CD4-positive, alpha-beta T cell treated with Interleukin-12 subunit alpha and Interleukin-12 subunit beta, for 1 hour (primary cell): ENCODE measurements at places on chromosomes 1 and 21.

DNA sequence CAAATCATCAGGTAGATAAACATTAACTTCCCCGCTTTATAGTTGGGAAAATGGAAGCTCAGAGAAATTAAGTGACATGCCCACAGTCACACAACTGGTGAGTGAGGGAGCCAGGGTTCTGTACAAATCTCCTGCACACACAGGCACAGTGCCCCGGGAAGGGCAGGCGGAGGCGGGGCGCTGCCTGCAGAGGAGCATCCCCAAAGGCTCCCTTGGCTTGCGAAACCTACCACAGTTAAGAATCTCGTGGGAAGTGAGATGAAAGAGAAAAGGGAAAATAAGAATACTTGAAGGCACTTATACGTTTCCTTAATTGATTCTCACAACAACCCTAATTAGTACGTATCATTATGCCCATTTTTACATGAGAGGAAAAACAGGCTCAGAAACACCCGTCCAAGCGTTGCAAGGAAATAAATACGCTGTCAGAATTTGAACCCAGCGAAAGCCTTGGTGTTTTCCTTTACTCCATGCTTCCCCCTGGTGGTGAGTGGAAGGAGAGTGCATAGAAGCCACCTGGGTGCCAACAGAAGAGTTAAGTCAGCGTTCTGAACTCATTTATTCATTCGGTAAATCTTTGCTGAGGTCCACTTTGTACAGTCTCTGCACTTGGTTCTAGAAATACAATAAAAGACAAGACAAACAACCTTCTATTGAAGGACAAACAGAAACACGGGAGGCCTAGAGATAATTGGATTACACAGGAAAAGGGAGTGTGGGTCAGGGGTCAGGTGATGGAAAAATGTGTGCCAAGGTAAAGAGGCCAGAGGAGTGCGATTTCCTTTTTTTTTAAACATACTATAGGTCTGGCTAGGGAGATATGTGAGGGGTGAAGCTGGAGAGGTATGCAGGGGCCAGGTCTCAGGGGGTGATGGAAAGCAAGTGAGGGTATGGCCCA, 28.4 kb downstream of the ACP6 start:
- peak; percentile 78 for DNase-seq

DNA sequence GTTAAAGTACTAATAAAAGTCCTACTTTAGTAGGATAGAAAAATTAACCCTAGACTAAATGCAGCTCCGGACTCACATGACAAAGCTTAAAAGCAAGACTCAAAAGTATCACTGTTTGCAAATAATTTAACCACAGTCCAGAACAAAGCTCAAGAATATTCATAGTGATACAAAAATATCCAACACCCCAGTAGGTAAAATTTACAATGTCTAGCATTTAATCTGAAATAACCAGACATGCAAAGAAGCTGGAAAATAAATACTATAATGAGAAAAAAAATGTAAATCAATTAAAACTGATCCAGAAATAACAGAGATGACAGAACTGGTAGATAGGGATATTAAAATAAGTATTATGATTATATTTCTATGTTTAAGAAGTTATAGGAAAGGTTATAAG, 67.0 kb downstream of the KIAA0319L start:
- no peak for DNase-seq

DNA sequence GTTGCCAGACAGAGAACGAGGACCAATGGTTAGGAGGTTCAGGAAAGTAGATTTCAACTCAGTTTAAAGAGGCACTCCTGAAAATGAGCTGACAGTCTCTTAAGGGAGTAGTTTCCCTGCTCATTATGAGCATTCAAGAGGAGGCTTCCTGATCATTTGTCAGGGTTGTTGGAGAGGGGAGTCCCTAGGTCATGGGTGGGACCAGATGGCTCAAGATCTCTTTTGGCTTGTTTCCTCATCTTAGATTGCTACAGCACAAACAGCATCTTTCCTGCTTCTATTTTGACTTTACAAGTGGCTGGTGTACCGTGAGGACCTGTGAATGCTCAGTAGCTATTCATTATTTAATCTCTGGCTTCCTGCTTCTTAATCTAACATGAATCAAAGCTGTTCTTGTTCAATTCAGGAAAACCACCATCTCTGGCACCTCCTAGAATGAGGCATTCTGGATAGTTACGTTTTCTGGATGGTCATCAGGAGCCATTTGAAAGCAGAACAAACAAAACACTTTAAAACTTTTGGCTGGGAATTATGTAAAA, 47.6 kb downstream of the PEX14 start:
- no peak for DNase-seq

GRCh38 chr1:151318975-151319374, 8.2 kb downstream of the PI4KB start:
- DNase-seq = no peak

DNA sequence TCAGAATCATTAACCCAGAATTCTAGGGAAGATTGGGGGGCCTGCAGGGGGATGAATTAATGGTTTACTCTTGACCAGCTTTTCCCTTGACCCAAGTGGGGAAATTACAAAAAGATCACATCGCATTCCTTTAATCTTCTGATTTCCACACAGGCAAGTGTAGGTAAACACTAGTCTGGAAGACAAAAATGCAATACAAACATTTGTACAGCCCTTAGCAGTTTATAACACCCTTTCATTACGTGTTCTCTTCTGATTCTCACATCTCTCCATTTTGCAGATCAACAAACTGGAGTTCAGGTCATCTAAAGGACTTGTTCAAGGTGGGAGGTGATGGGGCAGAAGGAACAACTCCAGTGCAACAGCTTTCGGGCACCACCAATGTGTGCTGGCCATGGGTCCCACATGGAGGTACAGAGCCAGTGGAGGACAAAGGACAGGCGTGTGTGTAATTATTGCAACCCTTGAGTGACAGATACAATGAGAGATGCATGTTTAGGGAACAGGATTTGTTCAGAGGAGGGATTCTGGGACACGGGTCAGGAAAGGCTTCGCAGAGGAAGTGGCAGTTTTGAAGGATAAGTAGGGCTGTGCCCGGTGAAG, 20.4 kb downstream of the ATF3 start:
- DNase-seq = no peak

GRCh38 chr1:151485685-151486255, 25.4 kb upstream of the CGN start:
- no peak for DNase-seq

- DNase-seq = no peak
Measured at GRCh38 chr21:34609933-34610549, 4.9 kb downstream of the RCAN1 start.

GRCh38 chr21:43741423-43742096, 22.6 kb downstream of the PDXK start:
- DNase-seq = no peak

DNA sequence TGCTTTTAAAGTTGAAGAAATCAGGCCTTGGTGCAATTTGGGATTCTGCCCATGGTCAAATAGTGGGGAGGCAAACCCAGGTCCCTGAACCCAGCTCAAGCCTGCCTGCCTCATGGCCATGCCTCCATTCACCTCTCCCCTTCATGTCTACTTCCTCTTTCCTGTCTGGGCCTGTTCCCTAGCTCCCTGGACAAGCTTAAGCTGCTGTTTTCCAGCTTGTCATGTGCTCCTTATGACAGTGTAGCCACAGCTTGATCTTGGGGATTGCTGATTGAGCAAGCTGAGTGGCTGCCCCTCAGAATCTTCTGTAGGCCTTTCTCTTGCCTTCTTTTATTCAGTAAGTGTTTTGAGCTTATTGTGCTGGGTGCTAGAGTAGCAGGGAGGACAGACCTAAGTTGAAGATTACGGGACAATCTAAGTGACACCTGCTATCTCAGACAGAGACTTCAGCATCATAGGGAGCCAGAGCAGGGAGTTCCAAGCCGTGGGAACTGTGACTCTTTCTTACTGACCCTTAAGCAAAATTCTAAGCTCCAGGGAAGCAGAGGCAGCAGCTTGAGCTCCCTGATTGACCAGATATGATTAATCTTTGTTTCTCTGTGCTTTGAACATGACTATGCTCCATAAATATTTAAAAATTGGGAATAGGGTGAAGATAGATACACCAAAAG, 520 bp upstream of the MR1 start:
- peak; percentile 33 for DNase-seq

- DNase-seq = no peak
Measured at GRCh38 chr1:184623404-184623803, 131.3 kb downstream of the EDEM3 start.

- DNase-seq = no peak
Measured at GRCh38 chr1:246582301-246583055, 16.2 kb downstream of the CNST start.

DNA sequence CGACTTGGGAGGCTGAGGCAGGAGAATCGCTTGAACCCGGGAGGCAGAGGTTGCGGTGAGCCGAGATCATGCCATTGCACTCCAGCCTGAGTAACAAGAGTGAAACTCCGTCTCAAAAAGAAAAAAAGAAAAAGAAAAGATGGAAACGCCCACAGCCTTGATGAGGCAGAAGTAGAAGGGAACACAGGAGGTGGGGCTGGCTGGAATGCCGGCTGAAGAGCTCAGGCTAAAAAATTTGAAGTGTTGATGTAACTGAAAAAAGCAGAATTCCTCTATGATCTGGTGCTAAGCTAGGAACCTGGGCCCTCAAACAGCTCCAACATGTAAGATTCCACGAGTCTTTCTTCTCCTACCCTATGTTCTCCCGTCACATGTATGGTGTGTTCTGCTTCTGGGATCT, 53.6 kb downstream of the SLC66A1 start:
- no peak for DNase-seq

DNA sequence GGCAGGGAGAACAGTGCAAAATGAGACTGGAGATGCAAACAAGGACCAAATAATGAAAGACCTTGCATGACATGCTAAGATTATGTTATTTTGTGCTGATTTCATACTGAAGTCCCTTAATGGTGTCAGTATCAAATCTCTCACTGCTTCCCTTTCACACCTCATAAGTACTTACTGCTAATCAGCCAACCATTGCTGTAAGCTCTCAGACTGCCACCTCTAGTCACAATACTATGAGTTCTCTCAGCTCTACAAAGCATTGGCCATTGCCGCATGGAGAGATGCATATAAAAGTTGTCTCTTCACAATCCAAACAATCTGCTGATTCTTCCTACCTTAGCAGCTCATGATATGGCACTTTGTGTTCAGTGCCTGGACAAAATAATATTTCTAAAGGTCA, 375.4 kb downstream of the LTN1 start:
- DNase-seq = no peak

DNA sequence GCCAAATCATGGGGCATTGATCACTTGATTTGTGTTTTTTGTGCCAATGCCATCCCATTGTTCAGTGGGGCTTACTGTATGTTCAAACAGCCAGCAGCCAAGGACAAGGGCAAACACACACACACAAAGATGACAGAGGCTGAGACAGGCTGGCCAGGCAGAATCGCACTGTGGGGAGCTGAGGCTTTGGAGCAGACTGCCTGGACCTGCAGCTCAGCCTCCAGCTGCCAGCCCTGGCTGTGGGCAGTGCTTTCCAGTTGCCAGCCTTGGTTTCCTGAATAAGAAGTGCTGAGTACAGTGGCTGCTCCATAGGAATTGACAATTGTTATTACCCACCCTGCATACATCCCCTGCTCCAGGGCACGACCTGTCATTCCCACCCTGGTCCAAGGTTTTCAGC, 16.9 kb upstream of the PCP4 start:
- DNase-seq = no peak

GRCh38 chr1:157231846-157232525, 93.8 kb upstream of the ETV3 start:
- no peak for DNase-seq

DNA sequence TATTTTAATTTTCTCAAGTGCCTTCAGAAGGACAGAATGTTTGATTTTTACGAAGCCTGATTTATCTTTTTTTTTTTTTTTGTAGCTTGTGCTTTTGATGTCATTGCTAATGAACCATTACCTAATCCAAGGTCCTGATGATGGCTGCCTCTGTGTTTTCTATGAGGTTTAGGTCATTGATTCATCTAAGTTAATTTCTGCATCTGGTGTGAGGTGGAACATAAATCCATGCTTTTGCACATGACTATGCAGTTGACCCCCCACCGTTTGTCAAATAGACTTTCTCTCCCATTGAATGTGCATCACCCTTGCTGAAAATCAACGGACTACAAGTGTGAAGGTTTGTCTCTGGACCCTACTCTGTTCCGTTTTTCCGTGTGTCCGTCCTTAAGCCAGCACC, 50.5 kb downstream of the COL6A1 start:
- DNase-seq = no peak

DNA sequence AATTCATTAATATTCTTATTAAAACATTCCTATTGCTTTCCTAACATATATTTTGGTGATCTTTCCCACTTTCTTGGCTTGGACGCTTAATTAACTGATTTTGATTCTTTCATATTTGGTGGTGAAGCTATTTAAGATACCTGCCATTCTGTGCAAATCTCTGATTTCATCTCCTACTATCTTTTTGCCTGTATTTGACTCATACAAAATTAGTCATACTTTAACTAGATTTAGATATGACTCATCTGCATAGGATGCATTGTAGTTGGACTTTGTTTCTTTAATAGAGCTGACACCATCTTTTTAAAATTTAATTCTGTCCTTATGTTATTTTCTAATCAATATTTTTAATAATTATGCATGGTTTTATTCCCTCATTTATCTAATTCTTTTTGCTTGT, 93.8 kb upstream of the PLPPR4 start:
- DNase-seq = no peak

DNA sequence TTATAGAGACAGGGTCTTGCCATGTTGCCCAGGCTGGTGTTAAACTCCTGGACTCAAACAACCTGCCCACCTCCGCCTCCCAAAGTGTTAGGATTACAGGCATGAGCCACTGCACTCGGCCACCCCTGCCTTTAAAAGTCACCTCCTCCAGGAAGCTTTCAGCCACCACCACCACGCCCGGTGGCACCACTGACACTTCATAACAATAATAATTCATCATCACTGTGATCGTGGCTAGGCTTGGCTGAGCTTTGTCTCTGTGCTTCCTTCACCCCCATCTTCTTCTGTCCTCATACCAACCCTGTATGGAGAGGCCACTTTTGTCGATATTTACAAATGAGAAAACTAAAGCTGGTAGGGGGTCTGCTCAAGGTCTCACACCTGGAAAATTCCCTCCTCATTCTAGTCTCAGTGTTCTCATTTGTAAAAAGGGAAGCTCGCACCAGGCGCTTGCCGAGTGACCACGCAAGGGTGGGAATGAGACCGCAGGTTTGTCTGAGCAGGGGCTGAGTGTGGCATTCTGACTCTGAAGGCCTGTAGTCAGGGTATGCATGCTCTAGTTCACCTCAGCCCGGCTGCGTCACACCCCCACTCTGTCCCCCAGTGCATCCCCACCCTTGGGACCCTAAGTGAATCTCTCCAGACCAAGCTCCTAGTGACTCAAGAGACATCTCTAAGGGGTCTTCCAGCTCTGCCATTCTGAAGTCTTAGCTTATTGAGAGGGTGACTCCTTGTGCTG, 12.9 kb upstream of the EPHA2 start:
- DNase-seq = no peak

GRCh38 chr1:161359291-161359690, 8.4 kb downstream of the CFAP126 start:
- no peak for DNase-seq

- DNase-seq = no peak
Measured at GRCh38 chr1:35838693-35839245, 31.0 kb downstream of the AGO4 start.
